ENCODE measurements at places on chromosomes 1 and 21. TPM values are rescaled to one million over a fixed set of nuclear protein-coding genes. Genes with fewer than 3 reads are reported as not detected.

The OPRD1 gene
- not detected for polyA plus RNA-seq

The PIGC gene
- 32.2 TPM for polyA plus RNA-seq

The PCP4 gene
- not detected for polyA plus RNA-seq

The CPLANE2 gene
- 3.7 TPM for polyA plus RNA-seq

The DIRAS3 gene
- 1.8 TPM for polyA plus RNA-seq
